ENCODE measurements at places on chromosomes 1 and 21. TPM values are rescaled to one million over a fixed set of nuclear protein-coding genes. Genes with fewer than 3 reads are reported as not detected.

The MYOG gene
- not detected for total RNA-seq

The TNFRSF8 gene
- total RNA-seq: 2.6 TPM

The LYPD8 gene
- not detected for total RNA-seq

The HES4 gene
- 1.1 TPM for total RNA-seq

DNA sequence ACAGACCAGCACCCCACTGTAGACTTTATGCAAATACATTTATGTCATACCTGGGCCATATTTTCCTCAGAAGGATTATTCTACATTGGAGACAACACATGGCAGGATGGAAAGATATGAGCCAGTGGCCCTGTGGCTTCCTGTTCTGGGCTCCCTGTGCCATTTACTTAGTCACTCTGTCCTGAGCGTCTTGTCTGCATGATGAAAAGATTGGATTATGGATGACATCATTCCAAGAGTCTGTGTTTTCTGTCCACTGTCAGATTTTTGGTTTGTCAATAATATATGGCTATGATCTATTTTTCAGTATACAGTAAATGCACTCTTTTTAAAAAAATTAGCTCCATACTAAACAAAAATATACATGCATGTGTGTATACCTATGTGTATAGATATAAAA is 30.8 kb downstream of the IGSF5 start:
- no peak for DNase-seq

DNA sequence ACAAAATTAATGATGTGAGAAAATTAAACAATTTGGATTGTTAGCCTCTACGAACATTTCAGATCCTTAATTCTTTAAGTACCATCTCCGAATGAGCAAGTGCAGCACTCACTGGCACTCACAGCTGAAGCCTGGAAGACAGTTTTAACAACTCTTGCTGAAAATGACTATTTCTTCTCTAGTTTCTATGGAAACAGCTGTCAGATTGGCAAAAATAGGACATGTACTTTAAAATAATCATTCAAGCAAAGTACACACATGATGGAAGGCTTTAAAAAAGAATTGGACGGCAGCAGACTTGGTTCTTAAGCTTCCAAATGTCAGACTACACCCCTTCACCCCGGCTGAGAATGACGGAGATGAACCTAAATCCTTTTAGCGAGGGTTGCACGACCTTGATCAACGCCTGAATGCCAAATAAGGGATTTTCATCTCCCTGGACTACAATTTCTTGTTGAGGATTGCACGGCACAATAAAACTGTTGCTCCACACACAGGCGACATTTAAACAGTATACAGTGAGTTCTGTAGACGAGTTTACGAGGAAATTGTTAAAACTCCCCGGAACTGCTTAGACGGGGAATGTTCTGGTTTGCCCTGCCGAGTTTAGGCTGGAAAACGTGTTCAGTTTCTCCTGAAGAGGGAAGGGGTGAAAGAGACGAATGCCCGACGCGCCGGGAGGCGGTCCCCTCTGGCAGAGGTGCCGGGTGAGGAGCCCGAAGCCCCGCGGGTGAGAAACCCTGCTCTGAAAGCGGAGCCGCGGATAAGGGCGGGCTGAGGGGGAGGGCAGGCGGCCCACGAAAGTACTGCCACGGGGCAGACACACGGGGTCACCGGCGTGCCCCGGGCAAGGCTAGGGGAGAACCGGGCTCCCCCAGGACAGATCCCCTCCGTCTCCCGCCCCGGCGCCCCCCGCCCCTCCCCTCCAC is 671 bp downstream of the OMA1 start:
- DNase-seq: peak; percentile 76

GRCh38 chr1:14486401-14487201 is 111.9 kb upstream of the KAZN start:
- no peak for DNase-seq

GRCh38 chr21:37087188-37087587 is 14.1 kb downstream of the TTC3 start:
- DNase-seq: no peak

DNA sequence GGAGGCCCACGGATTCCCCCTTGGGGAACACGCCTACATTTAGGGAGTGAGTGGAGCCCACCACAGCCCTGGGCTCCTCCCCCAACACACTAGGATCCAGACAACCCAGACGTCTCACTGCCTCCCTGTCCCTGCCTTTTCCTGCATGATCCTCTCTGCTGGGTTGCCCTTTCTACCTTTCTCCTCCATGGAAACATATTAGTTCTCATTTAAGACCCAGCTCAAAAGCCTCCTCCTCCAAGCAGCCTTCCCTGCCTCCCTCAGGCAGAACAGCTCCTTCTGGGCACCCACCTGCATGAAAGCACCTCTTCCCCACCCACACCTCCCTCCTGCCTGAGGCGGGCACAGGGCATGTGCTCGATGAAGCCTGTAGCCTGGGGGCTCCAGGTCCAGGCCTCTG is 10.7 kb downstream of the COL8A2 start:
- no peak for DNase-seq

GRCh38 chr1:182624577-182624976 is 20.4 kb upstream of the RGS16 start:
- no peak for DNase-seq

Data from activated naive CD8-positive, alpha-beta T cell treated with anti-CD3 and anti-CD28 coated beads for 36 hours (primary cell).